ENCODE measurements at places on chromosomes 4 and X.

GRCh38 chr4:139863531-139863930 lies 197.9 kb downstream of the MGST2 start:
- no peak for DNase-seq

DNA sequence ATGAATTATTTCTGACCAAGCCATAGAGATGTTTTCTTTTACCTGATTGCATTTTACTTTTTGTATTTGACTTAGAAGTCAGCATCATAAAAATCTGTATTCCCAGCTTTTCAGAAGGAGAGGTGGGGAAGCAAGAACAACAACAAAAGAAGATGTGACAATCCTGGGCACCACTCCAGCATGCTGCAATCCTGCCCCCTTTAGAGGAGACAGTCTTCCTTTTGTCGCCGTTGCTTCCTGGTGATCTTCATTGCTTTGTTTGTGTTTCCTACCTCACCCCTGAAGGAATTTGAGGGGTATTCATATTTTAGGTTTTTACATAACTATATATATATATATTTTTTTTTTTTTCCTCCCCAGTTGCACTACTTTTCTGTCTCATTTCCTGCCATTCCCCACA lies 3.7 kb downstream of the QRFPR start:
- DNase-seq: no peak

DNA sequence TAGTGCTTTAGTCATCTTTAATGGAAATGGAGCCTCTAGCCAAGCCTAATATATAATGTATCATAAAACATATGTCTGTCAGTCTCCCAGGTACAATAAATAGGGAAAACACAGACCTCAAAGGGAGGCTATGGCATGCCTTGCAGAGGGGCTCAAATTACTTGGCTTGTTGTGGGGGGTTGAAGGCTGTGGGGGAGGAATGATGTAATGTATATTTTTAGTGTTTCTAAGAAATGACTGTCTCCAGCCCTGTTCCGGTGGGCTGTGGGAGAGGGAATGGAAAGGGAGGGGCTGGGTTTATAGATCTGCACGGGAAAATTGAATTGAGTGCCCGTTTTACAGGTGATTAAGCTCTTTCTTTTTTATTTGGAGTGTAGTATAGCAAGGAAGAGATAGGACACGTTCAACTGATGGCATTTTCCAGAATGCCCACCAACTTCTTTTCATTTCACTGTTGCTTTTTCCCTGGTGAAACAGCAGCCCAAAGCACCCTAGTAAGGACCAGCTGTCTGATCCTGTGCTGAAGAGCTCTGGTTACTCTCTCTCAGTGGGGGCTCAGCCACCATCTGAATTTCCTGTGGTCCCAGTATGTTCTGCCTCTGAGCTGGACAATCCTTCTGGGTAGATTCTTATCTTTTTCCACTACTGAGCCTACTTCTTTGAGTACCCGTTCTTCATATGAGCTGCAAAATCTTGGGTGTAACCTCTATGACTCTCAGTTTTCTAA lies 220.7 kb upstream of the CASK start:
- DNase-seq: no peak

- DNase-seq: peak; percentile 45
Measured at GRCh38 chr4:53541577-53542206, 49.6 kb downstream of the LNX1 start.

GRCh38 chrX:154738011-154738738 lies 12.7 kb downstream of the GAB3 start:
- DNase-seq: no peak

Measured in NCI-H2081 treated with DMSO at 0.1 percent for 48 hours (cell line).